GM12878 (cell line): ENCODE measurements at places on chromosomes 2 and 18.

GRCh38 chr2:190455358-190456095 lies 47.4 kb downstream of the MFSD6 start:
- DNase-seq = no peak

DNA sequence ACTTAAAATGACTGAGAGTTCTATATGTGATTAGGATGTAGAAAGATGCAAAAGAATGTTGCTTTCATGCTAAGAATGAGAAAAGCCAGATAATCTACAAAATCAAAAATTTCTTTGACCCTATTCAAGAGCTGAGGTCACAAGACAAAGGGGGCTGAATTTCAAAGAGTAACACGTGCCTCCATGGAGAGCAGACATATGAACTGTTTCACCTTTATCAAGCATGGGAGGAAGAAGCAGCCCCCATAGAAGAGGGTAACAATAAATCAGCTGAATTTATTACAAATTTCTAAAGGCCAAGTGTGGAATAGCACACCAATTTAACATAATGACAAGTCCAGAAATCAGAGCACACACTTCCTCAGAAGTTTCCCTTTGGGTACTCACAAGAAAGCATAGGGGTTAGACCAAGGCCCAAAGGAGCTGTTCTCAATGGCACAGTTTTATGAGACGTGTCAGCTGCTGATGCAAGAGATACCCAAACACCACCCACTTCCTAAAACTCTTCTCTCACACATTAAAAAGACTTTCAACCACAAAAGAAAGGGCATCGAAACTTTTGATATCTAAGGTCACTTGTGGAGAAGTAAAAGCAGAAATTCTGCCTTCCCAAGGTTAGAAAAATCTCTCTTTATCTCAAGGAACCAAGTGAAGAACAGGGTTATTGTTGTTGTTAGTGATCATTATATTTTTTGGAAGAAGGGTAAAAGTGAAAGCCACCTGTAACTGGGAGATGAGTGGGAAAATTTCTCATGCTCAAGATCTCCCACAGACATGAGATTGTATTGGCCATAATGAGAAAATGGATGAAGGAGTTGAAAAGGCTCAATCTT lies 950.1 kb downstream of the TRIB2 start:
- peak; percentile 76 for DNase-seq

- DNase-seq = no peak
Measured at GRCh38 chr2:31087491-31087890, 50.7 kb downstream of the GALNT14 start.

- DNase-seq = no peak
Measured at GRCh38 chr2:11073251-11073650, 82.0 kb upstream of the SLC66A3 start.

GRCh38 chr18:60534538-60534937 lies 162.0 kb upstream of the MC4R start:
- no peak for DNase-seq

GRCh38 chr2:9779596-9780264 lies 63.5 kb upstream of the TAF1B start:
- DNase-seq = no peak

DNA sequence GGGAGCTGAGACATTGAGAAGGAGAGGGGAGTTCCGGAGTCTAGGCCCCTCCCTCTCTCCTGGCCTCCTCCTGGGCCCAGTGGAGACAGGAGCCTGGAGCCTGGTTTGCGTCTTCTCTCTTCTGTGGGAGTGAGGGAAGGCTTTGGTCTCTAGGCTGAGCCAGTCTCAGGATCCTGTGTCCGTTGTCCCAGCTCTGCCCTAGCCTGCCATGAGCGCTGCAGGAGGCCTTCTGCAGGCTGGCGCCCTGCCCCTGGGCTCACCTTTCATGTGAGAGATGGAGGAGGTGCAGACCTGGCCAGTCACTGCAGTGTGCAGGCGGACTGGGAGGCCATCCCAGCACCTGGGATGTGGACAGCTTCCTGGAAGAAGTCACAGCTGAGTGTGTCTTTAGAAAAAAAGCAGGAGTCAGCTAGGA lies 8.7 kb downstream of the IMPA2 start:
- DNase-seq = no peak

- no peak for DNase-seq
Measured at GRCh38 chr2:151326554-151326953, 30.8 kb upstream of the TNFAIP6 start.

DNA sequence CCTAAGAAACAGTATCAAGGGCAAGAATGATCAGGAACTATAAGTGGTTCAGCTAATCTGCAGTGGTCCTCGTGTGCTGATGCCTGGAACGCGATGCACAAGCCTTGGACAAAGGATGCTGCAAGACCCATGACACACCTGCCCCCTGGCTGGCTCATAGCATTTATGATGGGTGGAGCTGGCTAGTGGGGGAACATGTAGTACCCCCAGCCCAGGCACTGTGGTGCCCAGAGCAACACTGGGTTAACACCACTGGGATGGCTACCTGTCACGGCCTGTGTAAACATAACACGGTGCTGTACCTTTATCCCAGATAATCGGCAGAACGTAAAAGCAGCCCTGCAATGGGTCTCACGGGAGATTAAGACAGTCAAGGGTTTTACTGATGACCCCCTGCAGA lies 60.3 kb upstream of the PEX13 start:
- no peak for DNase-seq

- DNase-seq = no peak
Measured at GRCh38 chr2:31962757-31963361, 47.9 kb downstream of the MEMO1 start.

- DNase-seq = no peak
Measured at GRCh38 chr2:11123856-11124759, 31.2 kb upstream of the SLC66A3 start.

DNA sequence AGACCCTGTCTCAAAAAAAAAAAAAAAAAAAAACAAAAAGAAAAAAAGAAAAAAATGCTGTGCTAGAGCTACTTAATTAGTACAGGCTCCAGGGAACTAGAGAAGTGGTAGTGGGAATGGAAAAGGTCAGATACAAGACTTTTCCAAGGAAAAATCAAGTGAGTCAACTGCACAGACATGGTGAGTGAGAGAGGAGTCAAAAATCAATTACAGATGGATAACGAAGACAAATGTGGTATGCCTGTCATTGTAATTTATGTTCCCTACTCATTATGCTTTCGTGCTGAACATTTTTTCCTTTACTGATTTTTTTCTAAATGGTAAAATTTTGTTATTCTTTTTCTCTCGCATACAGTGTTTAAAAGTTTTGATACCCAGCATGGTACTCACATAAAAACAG lies 111.5 kb downstream of the MDH1 start:
- DNase-seq = no peak

GRCh38 chr2:10658914-10659257 lies 30.9 kb downstream of the NOL10 start:
- no peak for DNase-seq
